ENCODE measurements at places on chromosomes 5 and 9.

- DNase-seq: peak; percentile 44
Measured at GRCh38 chr5:177982072-177982727, 13.8 kb downstream of the PROP1 start.

- no peak for DNase-seq
Measured at GRCh38 chr5:123147128-123147715, 58.2 kb downstream of the PRDM6 start.

DNA sequence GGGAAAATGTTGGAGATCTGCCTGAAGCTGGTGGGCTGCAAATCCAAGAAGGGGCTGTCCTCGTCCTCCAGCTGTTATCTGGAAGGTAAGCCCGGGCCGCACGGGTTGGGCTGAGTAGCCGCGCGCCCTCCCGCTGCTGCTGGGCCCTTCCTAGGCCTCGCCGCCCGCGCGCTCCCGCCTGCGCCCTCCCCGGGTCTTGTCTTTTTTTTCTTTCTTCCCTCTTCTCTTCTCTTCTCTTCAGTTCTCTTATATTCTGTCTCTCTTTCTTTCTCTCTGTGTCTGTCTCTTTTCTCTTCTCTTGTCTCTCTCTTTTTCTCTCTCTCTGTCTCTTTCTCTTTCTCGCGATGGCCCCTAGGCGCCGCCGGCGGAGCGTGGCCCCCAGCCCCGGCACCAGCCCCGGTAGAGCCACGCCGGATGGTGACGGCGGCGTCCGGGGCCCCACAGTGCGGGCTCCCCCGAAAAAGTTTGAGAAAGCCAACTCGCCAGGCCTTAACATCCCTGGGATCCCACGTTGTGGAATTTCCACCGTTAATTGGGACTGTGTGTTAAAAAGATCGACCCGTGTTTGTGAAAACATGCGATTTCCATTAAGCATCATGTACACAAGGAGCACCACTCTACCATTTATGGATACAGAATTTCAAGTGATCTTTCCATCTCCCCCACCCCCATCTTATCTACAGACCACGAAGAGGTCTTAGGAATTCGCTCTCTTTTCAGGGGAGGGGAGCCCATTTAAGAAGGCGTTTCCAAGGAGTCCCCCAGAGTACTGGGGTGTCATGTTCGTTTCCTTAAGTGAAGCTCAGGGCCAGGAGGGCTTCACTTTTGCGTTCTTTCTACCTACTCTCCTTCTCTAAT, 616 bp downstream of the ABL1 start:
- peak; percentile 70 for DNase-seq

- no peak for DNase-seq
Measured at GRCh38 chr5:40999966-41000365, 71.2 kb downstream of the MROH2B start.

DNA sequence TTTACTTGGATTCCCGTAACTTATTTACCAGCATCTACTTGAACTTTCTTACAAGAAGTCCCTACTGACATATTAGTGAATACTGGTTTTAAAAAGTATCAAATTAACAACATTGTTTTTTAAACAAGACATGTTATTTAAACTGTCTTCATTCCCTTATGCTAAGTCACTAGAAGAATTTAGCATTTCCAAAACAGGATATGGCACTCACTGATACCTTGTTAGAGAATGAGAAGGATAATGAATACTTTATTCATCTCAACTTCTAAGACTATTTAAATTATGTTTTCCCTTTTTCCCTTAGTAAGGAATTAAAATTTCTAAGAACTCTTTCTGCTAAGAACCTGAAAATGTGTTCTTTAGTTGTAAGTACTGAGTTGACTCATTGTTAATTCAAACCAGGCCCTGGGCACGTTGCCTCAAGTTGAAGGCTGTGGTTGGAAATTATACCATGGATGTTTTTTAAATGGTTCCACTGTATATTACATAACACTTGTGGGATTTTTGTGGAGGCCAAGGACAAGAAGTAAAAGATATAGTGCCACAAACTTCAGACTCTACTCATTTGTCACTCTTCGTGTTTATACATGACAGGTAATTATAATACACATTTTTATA, 219.0 kb upstream of the EDIL3 start:
- DNase-seq: no peak

GRCh38 chr9:17578911-17579793, at the start of gene SH3GL2:
Gene SH3GL2, plus strand, starts transcription at chr9:17579066.
- no peak for DNase-seq

DNA sequence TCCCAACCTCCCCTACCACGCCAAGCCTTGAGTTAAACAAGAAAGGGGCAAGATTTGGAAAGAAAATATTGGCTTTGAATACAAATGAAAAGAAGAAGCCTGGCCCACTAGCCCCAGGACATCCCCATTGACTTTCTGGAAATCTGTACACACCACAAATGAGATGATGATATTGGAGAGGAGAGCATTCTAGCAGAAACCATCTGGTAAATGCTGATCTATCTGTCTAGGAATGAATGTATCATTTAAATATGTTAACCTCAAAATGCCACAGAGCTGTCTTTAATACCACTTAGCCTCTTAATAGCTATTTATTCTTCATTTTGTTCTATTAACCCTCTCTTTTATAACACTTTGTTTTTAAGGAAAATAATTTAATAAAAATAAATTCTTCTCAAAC, 270.2 kb upstream of the PDE4D start:
- DNase-seq: no peak

DNA sequence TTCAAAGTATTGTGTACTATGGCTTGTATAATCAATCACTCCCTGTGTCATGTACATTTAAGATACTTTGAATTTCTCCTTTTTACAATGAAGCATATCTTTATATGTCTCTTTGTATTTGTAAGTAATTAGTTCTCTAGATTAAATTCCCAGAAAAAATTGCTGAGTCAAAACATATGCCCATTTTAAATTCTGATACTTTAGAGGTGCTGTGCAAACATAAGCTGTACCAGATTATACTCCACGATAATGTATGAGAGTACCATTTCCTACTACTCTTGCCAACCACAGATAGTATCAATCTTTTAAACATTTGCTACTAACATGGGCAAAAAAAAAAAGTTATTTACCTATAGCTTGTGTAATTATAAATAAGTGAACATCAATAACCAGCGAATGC, 18.3 kb downstream of the DCAF10 start:
- no peak for DNase-seq

- DNase-seq: no peak
Measured at GRCh38 chr5:148632255-148633066, 21.9 kb downstream of the HTR4 start.

GRCh38 chr9:106982636-106983035, 119.7 kb downstream of the ZNF462 start:
- no peak for DNase-seq
